ENCODE measurements at places on chromosomes 7 and 10.

- no peak for DNase-seq
These were observed 210.5 kb upstream of the KLF6 start for GRCh38 chr10:3995302-3996210.

- DNase-seq: peak; percentile 30
These were observed 170.9 kb downstream of the USP6NL start for GRCh38 chr10:11440250-11441150.

DNA sequence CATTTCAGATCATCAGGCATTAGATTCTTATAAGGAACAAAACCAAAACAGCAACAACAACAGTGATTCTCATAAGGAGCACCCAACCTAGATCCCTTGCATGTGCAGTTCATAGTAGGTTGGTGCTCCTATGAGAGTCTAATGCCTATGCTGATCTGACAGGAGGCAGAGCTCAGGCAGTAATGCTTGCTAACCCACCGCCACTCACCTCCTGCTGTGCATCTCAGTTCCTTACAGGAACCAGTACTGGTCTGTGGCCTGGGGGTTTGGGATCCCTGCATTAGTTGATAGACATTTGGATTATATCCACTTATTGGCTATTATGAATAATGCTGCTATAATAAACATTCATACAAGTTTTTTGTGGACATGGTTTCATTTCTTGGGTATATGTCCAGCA, 14.0 kb downstream of the MKLN1 start:
- no peak for DNase-seq

DNA sequence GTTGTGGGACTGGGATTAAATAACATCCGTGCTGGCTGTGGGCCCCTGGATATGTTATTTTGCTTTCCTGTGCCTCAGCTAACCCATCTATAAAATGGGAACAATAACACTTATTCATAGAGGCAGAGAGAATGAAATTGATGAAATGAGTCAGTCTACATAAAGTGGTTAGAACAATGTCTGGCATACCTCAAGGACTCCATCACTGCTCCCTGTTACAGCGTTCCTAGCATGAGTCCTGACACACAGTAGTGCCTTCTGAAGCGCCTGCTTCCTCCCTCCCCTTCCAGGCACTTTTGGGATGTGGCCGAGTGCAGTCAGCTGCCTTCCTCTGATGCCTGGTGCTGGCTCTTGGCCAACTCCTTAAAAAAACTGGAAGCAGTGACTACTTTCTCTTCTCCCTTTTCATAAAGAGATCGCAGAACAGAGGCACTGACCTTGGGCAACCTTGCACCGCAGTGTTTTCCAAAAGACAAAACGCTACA, 108.4 kb upstream of the ZMIZ1 start:
- no peak for DNase-seq
